ENCODE measurements at places on chromosomes 1 and 21. TPM values are rescaled to one million over a fixed set of nuclear protein-coding genes. Genes with fewer than 3 reads are reported as not detected.

The ITSN1 gene
- total RNA-seq, result 43.3 TPM

The SPRR1B gene
- total RNA-seq, result not detected

The PSMB2 gene
- total RNA-seq, result 18.5 TPM

The ADAMTS5 gene
- 7.1 TPM for total RNA-seq

The CYP4X1 gene
- total RNA-seq, result 7.4 TPM

The OVAAL gene
- not detected for total RNA-seq

The HTR1D gene
- not detected for total RNA-seq

The CFHR3 gene
- total RNA-seq, result not detected

The AKNAD1 gene
- 0.56 TPM for total RNA-seq

The LRRC3 gene
- 0.25 TPM for total RNA-seq

The CRP gene
- not detected for total RNA-seq

The ADAM30 gene
- total RNA-seq, result not detected

The CENPS gene
- total RNA-seq, result 12.7 TPM

The COL11A1 gene
- total RNA-seq, result not detected

The AVPR1B gene
- total RNA-seq, result not detected

The NBPF4 gene
- not detected for total RNA-seq

The SCP2 gene
- 209 TPM for total RNA-seq

The UBL4B gene
- total RNA-seq, result not detected

The AXDND1 gene
- total RNA-seq, result 0.26 TPM

The CFAP74 gene
- not detected for total RNA-seq

The PM20D1 gene
- total RNA-seq, result not detected

The SLC22A15 gene
- total RNA-seq, result 1.9 TPM

The PIK3R3 gene
- 9.4 TPM for total RNA-seq

The UBE4B gene
- total RNA-seq, result 31.3 TPM

The CFH gene
- total RNA-seq, result 285 TPM

The PIGR gene
- total RNA-seq, result not detected

The SLC2A5 gene
- total RNA-seq, result 0.62 TPM

The SPAG17 gene
- total RNA-seq, result not detected

The DESI2 gene
- total RNA-seq, result 34.3 TPM

Measured in aortic smooth muscle cell (primary cell).